Stimulated activated CD8-positive, alpha-beta memory T cell treated with anti-CD3 and anti-CD28 coated beads, Interleukin-12 subunit alpha, Interleukin-12 subunit beta, amount 100 ng/mL, for 4 hours (primary cell): ENCODE measurements at places on chromosomes 2 and 18.

DNA sequence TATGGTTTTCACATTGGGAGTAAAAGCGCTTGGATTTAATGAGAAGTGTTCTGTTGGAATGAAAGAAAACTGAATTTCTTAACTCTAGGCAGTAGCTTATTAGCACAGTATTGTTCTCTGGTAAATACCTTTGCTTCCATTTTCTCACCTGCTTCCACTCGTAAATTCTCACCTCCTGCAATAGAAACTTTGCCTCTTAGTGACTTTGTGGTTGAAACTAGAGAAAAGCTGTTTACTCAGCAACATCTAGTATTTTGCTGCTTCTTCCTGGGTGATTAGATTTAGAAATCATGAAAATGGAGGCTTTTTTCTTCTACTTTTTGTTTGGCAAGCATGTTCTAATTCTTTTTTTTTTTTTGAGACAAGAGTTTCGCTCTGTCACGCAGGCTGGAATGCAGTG lies 385.4 kb downstream of the SPAG16 start:
- no peak for DNase-seq

- no peak for DNase-seq
Measured at GRCh38 chr2:157911750-157912149, 35.6 kb upstream of the ACVR1 start.

DNA sequence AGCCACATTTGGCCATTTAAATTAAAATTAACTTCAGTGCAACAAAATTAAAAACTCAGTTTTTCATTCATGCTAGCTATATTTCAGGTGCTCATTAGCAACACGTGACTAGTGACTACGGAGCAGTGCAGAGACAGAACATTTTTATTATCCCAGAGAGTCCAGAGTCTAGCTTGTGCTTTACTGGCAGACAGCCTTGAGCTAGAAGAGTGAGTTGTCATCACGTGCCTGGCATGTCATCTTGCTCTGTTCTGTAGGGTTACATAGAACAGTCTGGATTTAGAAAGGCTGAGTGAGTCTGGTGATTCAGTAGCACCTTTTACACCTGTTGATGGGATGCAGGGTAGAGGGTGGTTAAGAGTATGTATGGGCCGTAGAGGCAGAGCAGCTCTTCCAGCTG lies 136.9 kb upstream of the IL1R2 start:
- DNase-seq, result no peak

DNA sequence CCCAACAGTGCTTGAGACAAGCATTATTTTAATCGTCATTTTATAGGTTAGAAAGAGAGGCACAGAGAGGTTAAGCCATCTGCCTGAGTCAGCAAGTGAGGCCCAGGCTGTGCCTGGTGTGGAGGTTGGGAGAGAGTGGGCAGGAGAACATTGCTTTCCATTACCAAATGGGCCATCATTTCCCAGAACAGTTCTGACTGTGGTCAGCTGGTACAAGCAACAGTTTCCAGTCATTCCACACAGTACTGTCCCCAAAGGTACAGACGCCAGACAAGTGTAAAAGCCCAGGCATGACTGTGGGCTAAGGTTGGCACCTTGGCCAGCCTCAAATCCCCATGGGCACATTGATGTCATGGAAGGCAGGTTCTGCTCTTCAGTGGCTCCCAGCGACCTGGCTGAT lies 98.2 kb upstream of the LCLAT1 start:
- no peak for DNase-seq

- DNase-seq, result no peak
Measured at GRCh38 chr2:240670402-240670801, 12.3 kb downstream of the AQP12B start.
